ENCODE measurements at places on chromosomes 6 and 20.

DNA sequence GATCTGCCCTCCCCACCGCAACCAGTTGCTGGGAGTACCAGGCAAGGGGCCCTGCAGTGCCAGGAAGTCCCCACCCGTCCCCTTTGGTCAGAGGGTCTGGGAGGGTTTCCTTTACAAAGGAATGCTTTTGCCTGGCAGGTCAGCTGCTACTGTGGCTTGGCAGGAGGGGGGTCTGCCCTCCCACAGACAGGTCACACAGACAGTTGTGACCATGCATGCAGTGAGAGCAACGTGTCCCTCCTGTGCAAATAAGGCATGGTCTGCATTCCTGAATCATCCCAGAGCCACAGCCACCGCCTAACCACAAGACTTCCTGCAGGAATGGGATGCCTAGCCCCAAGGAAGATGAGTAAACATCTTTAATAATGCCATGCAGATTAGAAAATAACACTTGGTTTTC is 439 bp upstream of the F13A1 start:
- DNase-seq, result no peak

DNA sequence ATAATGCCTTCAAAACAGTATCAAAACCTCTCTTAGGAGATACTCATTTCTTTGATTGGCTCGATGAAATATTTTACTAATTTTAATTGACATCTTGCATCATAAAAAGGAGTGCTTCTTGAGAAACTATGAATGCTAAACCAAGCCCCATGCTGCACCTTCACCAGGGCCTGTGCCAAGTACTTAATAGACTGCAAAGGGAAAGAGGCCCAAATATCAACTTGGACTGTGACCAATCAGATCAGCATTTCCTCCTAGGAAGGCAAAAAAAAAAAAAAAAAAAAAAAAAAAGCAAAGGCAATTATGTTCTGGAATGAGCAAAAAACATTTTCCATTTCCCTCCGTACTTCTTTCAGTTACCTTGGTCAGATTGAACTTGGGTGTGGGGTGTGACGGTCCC is 253.0 kb upstream of the SOX4 start:
- no peak for DNase-seq

DNA sequence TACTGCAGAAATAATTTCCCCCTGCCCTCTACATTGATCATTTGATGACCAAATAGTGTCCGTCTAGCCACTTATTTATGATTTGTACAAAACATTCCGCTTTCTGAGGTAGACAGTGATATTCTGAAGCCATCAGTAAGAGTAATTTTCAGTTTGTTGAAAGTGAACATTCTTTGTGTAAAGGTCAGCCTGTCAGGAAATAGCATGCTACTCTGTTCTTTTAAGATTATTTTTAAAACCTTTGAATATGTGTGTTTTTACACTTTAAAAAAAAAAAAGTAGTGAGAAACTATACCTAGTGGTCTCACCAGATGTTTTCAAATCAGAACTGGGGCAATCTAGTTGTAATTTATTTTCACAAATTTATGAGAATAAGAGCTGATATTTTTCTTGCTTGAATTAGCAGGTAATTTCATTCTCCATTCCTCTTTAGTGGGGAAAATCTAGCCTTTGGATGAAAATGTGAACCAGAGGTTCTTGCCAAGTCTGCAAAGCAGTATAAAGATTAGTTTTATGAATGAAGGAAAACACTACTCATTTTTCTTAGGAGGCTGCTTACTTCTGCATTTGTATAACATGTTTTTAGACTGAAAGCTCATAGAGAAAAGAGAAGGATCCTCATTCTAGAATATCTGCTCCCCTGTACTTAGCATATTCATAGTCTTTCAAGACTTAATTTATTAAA is 12.1 kb upstream of the REV3L start:
- no peak for DNase-seq

- DNase-seq, result no peak
These were observed 45.7 kb downstream of the TAF4 start for GRCh38 chr20:62019881-62020492.

DNA sequence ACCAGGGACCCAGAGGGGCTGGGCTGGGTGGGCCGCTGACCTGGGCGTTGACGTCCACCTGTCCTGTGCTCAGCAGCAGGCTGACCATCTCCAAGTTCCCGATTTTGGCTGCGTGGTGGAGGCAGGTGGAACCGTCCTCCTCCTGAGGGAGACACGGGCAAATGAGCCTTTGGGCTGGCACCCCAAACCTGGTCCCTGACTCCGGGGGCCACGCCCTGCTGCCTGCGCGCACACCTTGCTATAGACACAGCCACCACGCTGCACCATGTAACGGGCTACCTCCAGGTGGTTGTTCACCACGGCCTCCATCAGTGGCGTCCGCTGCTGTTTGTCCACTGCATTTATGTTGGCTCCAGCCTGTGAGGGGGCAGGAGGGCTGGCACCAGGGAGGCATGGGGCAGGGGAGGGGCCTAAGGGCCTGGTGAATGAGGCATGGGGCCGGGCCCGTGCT is 7.8 kb upstream of the SLC44A4 start:
- DNase-seq, result no peak

GRCh38 chr6:111642463-111643158 is 36.9 kb upstream of the TRAF3IP2 start:
- DNase-seq, result no peak

- DNase-seq, result no peak
These were observed 19.1 kb upstream of the TMEM217 start for GRCh38 chr6:37277001-37277409.

- DNase-seq, result no peak
These were observed 77.8 kb downstream of the RAMACL start for GRCh38 chr6:166508726-166509125.

Measured in stimulated activated naive CD4-positive, alpha-beta T cell treated with Interleukin-2 at 50 U/mL for 16 hours (primary cell).